ENCODE measurements at places on chromosomes 5 and 9.
A peak's percentile ranks its signal among the peaks of the same experiment; 100 is the strongest.

GRCh38 chr9:123687246-123687751 lies 242.6 kb downstream of the DENND1A start:
- DNase-seq, result peak; percentile 18

DNA sequence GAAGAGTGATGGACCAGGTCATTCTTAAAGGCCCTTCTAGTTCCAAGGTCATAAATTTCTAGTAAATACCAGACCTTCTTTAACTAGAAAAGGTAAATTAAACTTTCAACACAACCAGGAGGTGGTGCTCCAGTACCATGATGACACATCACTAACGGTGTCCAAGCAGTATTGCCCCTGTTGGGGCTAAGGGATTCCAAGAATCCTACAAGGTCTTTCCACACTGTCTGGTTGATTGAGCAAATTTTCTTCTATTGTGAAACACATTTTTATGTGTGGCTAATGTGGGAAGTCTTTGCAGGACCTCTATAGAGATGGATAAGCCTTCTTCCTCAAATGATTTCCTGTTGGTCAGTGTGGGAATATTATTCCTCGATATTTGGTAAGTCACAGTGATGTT lies 459.6 kb upstream of the PAPPA start:
- DNase-seq, result peak; percentile 22

DNA sequence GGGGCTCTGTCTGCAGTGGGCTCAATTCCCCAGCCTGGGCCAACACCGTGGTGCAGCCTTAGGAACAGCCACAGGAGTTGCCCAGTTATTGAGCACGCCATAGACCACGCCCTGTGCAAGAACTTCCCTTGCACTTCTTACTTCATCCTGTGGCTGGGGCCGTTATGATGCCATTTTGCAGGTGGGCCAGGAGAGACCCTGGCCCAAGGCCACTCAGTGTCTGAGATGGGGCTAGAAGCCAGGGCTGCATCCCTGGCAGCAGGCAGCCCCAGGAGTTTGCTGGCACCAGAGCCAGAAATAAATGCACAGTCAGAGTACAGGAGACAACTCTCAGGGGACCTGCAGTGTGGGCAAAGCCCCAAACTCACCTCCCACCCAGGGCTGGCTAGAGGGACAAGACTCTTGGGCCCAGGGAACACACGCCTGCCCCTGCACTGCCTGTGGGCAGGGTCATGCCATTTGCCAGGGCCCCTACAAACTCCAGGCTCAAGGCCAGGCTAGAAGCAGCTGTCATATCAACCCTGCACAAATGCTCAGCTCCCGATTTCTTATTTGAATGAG lies 6.7 kb downstream of the CORO2A start:
- DNase-seq, result peak; percentile 77

DNA sequence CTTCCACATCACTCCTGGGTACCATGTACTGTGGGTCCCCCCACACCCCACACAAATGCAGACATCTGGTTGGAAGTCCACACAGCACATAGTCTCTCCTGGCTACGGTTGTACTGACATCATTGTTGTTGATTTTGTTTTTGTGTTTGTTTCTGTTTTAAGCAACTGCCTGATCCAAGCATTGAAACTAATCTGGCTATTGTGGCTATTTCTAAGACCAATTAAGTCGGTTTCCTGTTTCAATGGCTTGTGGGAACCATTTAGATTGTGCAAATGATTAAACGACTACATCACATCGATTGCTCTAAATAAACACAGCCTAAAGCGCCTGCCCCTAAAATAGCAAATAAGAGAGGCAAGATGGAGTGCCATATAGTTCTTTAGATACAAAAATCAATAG lies 226.8 kb upstream of the IRX4 start:
- no peak for DNase-seq
